ENCODE measurements at places on chromosomes 12 and 14. TPM values are rescaled to one million over a fixed set of nuclear protein-coding genes. Genes with fewer than 3 reads are reported as not detected.

MYG1 gene
- 73.2 TPM for total RNA-seq

ADCY4 gene
- total RNA-seq, result not detected

GPD1 gene
- not detected for total RNA-seq

KRT73 gene
- not detected for total RNA-seq

TMTC2 gene
- 2.4 TPM for total RNA-seq

CD27 gene
- total RNA-seq, result not detected

KRT82 gene
- total RNA-seq, result not detected

NTF3 gene
- 9.5 TPM for total RNA-seq

SLC10A1 gene
- total RNA-seq, result not detected

MYO1H gene
- not detected for total RNA-seq

DNA sequence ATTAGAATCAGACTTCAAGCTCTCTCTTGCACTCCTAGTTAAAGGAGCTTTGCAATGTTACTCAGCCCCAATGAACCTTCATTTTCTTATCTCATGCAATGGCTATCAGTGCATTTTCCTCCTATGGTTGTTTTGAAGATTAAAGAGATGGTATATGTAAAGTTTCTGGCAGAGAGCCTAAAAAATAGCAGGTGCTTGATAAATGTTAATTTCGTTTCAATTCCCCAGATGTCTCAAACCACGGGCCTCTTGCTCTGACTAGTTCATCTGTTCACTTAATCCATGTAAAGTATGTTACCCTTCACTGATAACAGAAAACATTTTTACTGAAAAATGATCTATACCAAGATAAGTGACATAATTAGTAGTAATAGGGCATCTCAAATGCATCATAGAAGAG is 735.4 kb upstream of the USP15 start:
- no peak for DNase-seq

DNA sequence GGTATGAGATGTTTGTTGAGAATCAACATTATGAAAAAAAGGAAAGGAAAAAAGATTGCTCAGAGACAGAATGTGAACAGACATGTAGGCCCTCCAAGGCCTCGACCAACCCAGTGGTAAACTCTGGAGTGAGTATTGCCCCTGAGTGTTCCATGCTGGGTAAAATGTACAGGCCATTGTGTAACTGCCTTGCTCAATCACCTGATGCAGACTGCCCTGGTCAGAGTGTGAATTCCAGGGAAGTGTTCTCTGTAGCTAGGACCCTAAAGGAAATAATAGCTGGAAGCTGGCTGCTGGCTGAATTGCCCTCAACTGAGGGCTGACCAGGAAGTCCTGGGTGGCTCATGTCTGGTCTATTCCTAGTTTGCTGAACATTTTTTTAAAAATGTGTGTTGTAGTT is 1081.4 kb upstream of the LRFN5 start:
- DNase-seq, result no peak

DNA sequence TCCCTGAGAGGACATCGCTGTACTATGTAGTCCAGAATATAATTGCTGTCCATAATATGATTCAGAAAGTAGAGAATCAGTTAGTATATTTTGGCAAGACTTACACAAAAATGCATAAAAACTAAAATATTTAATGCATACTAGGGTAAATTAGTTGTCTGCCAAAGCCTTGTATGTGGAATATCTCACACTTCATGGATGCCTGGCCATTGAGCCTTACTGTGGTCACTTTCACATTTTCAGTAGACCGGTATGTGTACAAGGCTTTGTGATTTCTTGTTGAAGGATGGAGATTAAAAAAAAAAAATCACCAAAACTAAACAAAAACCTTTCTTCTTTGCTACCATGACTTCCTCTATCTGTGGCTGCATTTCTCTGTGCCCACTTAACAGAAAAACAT is 197.3 kb upstream of the DDHD1 start:
- DNase-seq, result no peak

DNA sequence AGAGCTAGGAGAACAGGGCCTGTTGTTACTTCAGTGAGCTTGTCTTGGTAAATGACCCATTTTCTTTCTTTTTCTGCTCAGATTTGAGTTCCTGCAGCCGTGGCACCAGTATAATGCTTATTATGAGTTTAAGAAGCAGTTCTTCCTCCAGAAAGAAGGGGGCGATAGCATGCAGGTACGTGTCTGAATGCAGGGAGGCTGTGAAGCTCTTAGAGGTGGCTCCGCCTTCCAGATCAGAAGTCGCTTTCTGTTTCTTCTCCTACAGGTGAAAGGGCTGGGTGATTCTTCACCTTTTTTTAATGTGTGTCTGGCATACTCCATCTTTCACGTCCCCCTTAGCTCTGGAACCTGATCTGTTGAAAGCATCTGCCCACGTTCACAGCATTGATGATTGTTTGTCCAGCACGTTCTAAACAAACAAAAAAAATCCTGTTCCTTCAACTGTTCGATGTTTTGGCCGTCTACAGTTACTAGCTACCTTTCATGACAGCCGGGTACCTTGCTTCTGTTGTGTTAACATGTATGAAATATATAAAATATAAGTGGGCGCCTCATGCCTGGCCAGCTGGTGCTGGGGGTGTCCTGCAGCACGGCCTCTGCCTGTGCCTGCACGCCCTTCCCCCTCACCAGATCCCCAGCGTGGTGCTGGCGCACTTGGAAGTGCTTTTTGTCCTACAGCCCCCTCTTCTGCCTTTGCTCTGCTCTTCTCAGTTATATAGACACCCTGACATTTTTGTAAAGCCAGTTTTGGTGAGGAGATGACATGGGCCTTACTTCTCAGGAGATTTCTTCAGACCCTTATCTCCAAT is 44.6 kb downstream of the SFSWAP start:
- no peak for DNase-seq

GRCh38 chr14:65173973-65174693 is 71.8 kb upstream of the MAX start:
- no peak for DNase-seq

GRCh38 chr12:64611341-64612284 is 1.3 kb downstream of the RASSF3 start:
- peak; percentile 16 for DNase-seq

GRCh38 chr12:109994401-109995175 is 1.6 kb downstream of the GIT2 start:
- no peak for DNase-seq

DNA sequence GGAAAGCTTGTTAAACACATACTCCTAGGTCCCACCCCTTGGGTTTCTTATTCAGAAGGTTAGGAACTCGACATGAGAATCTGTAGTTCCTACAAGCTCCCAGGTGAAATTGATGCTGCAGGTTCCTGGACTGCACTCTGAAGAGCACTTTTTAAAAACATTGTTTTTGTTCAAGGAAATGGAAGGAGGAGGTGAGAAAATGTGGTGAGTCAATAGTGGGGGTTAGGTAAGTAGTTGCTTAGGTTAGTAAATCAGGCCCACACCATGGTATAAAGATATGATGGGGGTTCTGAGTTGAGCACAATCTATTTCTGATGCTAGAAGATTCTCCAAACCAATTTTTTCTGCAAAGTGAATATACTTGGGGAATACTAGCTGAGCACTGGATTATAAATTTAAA is 450.3 kb downstream of the CCDC91 start:
- no peak for DNase-seq

DNA sequence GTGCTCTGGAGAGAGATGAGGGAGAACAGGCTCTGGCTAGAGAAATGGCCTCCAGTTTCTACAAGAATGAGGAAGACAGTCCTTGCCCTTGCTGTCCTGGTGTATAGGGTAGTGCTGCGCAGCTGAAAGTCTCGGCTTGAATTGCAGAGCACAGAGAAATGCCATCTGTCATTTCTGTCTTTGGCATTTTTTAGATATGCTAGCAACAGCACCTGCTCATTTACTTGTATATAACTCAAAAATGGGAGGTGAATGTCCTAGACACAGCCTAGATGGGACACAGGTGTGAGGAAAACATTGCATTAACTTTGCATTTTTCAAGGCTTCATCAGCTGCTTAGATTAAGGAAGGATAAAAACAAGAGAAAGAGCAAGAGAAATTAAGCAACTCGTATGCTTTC is 35.8 kb downstream of the GPR19 start:
- no peak for DNase-seq

DNA sequence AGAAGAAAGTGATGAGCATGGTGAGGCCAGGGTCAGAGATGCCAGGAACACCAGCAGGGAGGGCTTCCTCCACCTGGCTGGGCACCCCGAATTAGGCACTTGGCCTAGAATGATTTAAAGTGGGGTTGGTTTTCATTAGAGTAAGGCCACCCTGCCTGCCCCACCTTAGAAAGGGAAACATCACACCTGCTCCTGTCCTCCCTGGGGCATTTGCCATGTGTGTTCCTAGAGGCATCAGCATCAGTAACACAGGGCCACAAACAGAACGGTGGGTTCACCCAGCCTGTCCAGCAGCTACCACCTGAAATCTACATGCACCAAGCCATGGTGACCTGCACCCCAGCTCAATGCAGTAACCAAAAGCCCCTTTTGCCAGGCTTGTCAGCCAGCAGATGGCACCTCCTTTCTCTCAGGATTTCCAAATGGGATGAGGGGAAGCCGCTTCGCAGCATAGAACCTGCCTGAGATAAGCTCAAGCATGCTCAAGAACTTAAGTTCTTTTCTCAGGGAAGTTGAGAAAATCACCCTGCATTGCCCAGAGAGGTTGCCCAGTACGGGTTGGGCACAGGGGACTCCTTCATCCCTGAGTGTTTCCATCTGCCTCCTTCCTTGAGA is 338.8 kb downstream of the DPF3 start:
- no peak for DNase-seq

GRCh38 chr12:127150479-127150878 is 1116.5 kb upstream of the TMEM132C start:
- DNase-seq, result no peak

DNA sequence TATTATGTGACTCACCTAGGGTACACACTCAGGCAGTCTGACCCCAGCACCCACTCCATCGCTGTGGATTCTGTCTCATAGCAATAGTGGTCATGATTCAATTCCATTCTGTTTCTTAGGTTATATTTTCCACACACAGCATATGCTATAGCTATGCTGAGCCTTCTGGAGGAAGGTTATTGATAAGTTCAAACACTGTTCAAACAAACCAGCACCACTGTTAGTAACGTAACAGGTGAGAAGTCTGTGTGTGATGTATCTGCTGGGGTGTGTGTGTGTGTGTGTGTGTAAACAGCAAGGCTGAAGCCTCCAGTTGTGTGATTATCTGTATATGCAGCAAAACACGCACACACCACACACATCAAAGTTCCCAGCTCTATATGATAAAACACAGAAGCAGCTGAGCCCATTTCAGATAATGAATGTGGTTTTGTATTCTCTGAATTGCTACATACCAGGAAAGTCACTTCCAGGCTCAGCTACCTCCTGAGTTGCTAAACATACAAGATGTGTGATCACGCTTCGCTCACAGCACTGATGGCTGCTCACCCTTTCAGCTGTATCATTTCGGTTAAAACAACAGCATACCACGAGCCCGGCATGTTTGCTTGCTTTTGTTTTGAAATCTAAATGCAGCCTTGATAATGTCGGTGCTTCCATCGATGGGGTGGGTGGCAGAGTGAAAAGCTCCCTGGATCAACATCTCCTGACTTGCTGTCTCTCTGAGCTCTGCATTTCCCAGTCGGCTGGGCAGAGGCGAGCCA is 6.8 kb upstream of the SYNE3 start:
- no peak for DNase-seq

DNA sequence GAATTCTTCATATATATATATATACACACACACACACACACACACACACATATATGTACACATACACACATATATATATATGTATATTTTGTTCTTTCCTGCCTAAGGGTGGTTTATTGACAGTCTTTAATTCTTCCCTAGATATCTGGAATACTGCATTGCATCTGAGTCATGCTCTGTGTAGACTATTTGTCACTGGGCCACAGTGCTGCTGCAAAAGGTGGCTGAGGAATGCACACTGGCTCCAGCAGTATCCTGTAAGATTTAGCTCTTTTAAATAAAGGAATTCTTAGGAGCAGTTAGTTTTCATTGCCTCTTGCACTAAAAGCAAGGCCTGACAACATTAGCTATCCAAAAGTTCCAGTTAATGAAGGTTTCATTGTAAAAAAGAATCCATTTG is 200.9 kb downstream of the APAF1 start:
- no peak for DNase-seq

DNA sequence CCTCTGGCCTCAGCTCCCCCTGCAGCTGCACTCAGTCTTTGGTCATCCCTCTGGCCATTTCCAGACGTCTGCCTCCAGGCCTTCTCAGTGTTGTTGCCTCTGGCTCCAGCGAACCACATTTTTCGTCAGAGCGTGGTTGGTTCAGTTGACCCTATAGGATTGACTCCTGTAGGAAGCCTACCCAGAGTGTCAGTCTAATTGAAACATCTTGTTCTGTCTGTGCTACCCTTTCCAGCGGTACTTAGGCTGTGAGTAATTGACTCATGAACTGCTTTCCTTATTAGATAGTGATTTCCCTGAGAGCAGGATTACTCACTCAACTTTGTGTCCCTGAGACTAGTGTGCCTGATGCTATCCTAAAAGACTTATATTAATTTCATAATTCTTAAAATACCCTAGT is 373.2 kb downstream of the ATP23 start:
- peak; percentile 71 for DNase-seq

GRCh38 chr12:79615596-79616560 is 74.9 kb downstream of the PAWR start:
- DNase-seq, result no peak

GRCh38 chr12:13534645-13535398 is 338.3 kb downstream of the EMP1 start:
- peak; percentile 3 for DNase-seq

- no peak for DNase-seq
These were observed 59.3 kb upstream of the FKBP4 start for GRCh38 chr12:2735432-2735831.

GRCh38 chr14:32728976-32729375 is 209.7 kb upstream of the NPAS3 start:
- no peak for DNase-seq

- DNase-seq, result no peak
These were observed 313.3 kb upstream of the SFSWAP start for GRCh38 chr12:131397493-131398181.

DNA sequence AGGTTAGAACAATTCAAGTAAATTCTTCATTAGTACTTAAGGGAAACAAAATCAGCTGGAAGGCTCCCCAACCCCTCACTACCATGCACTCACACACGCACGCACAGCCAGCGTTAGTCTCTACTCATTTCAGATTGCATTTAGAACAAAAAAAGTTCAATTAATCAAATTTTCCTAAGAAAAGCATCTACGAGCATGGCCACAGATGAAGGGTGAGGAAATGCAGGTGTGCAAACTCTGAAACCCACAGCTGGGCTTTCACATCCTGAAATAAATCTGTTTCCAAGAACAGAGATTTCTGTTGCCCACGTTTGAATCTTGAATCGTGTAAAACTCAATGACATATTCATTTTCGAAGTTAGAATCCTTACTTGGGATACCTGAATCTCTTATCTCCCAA is 62.6 kb downstream of the SEL1L start:
- no peak for DNase-seq

- DNase-seq, result no peak
These were observed 210.6 kb downstream of the SLC6A15 start for GRCh38 chr12:84702001-84702400.

DNA sequence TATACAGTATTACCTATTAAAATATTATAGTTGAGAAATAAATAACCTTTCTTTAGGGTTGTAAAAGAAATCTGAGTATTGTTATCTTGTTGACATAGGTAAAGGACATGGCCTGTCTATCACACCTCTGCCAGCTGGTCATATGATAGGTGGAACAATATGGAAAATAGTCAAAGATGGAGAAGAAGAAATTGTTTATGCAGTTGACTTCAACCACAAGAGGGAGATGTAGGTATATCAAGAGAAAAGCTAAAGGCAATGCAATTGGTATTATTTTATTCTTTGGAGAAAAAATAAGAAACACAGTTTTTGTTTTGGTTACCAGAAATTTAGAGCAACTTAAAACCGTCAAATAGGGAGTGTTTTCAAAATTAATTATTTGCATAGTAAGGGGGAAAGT is 13.5 kb downstream of the CPSF2 start:
- DNase-seq, result peak; percentile 39
